NCI-H2081 treated with DMSO at 0.1 percent for 48 hours (cell line): ENCODE measurements at places on chromosomes 12 and 14.

DNA sequence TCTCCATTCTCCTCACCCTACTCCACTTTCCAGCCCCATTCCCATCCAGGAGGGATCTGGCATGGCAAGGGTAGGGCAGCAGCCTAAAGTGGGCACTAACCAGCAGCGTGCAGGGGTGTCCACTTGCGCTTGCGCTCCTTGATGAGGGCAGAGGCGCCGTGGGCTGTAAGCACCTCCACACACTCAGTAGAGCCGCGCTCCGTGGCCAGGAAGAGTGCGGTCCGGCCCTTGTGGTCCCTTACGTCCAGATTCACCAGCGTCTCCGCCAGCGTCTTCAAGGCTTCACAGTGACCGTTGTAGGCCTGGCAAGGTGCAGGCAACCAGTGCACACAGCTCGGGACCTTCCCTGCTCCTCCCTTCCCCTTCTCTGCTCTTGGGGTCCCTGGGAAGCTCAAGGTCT lies 10.3 kb downstream of the ANKRD52 start:
- DNase-seq: no peak

DNA sequence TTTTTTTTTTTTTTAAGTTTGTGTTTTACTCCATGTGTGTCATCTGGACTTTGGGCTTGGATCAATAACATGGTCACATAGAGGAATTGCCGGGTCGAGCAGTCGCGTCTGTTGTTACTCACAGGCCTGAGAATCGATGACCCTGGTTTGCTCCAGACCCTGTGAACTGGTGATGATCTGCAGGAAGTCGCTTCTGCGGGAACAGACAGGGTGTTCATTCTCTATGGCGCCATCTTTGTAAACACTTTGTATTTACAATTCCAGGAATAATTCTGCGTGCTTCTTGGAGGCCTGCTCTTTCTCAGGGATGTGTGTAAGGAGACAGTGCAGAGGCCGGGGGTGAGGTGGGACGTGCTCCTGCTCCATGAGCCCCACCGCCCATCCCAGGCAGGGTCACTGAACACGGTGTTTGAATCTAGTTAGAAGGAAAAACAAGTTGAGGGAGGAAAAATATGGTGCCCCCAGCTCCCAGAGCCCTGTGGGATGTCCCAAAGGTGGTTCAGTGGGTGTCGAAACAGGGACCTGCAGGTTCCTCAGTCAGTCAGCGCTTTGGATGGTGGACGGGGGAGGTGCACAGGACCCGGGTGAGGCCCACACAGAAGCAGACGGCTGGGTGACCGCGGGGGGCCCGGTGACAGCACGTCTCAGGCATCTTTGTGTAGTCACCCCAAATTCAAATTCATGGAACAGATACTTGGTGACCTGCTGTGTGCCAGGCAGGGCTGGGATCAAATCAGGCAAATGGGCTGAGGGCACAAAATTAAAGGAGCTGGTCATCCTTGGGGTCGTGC lies 58.8 kb downstream of the ADGRD1 start:
- no peak for DNase-seq

DNA sequence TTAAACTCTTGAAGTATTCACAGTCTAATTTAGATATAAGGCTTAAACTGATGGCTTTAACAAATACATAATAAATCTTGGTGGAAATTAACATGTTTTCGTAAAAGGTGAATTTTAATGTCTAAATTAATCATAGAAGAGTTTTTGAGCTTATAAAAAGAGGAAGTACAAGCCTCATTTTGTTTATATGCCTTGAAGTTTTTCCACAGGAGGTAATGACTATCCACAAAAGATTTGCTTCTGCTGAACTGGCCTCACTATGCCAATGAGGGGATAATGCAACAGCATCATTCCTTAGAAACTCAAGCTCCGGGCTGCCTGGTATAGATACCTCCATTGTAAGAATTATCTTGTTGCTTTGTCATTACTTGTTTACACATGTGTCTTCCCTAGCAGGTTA lies 175.6 kb downstream of the DUSP6 start:
- no peak for DNase-seq

DNA sequence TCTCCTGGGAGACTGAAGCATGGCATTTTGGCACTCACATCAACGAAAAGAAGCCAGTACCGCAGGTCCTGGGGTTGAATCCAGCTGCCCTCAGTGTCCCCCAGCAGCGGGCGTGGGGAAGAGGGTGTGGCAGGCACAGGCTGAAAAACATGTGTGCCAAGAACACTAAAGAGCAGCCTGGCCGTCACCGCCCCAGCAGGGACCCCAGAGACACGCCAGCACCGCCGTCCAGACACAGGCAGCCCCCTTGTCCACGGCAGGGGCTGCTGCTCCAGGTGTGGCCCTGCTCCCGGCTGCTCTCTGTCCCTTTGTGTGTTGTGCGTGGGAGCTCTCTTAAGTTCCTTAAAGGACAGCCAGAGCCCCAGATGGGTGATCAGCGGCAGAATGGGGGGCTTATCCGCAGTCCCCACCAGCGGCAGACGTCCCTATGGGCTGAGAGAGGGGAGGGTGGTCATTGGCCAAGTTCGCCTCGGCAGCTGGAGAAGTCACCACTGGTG lies 556 bp downstream of the PHETA1 start:
- DNase-seq: no peak

DNA sequence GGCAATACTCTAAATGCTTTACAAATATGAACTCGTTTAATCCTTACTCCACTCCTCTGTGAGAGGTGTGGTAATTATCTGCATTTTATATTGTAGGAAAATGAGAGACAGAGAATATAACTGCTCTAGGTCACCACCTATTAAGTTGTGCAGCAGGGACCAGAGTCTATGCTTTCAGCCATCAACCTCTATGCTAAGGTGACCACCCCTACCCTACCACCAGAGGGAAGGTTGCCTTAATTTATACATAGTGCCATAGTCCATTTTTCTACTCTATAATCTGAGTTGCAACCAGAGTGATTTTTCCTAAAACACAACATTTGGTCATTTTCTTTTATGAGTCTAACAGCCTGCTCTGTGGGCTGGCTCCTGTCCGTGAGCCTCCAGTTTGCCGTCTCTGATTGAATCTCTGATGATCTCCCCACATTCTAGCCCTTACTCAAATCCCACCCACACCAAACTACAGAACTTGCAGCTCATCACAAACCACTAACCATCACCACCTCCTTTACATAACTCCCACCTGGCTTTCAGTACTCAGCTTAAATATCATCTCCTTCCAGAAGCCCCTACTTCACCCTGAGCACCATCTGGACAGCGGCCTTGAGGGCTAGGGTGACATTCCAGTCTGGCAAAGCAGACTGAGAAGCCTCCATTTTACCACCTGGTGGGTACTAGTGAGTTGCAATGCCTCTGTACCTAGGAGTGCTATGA lies 126.6 kb downstream of the PPM1H start:
- DNase-seq: no peak

DNA sequence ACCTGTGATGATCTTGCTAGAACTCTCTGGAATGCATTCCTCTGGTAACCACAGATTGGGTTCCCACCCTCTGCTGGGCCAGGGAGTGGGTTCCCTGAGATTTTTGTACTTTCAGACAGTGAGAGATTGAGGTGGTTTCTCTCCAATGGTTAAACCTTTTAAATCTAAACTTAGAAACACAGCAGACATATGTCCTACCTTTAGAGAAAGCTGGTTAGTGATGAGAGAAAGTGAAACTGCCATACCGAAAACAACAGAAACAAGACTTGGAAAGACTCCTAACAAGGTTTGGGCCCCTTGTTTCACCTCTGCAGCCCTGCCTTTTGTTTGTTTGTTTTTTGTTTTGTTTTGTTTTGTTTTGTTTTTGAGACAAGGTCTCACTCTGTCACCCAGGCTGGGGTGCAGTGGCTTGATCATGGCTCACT lies 9.7 kb upstream of the SGPP1 start:
- DNase-seq: no peak

DNA sequence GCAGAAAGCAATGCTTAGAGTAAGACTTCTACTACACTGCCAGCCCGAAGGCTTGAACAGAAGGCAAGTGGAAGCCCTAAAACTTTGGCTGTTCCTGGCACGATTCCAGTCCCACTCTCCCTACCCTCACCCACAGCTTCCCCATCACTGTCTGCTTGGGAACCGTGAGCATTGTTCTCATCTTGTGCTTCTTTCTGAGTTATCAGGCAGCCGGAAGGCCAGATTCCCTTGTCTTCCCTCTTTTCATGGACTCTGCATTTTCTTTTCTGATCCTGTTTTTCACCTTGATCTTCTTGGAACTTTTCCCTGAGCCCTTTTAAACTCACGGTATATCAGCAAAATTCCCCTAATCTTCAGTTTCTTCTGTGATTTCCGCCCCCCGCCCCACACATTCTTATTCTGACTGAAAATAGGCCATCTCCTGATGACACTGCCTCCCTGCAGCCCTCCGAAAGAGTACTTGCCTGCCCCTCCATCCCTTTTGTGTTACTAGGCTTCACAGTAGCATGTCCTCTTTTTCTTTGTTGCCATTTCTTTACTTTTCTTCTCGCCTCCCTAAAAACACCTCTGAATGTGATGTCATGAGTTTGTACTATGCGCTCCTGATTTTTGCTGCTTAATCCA lies 29.9 kb downstream of the RCOR1 start:
- DNase-seq: no peak
